Left lung (tissue), 14 donors: ENCODE measurements at places on chromosomes 1 and 21. TPM values are rescaled to one million over a fixed set of nuclear protein-coding genes. Genes with fewer than 3 reads are reported as not detected.
A peak's percentile ranks its signal among the peaks of the same experiment; 100 is the strongest.

GRCh38 chr21:44765231-44766013 lies 36.2 kb downstream of the UBE2G2 start:
- DNase-seq = no peak

The IGFN1 gene
- 3.0 TPM for total RNA-seq

DNA sequence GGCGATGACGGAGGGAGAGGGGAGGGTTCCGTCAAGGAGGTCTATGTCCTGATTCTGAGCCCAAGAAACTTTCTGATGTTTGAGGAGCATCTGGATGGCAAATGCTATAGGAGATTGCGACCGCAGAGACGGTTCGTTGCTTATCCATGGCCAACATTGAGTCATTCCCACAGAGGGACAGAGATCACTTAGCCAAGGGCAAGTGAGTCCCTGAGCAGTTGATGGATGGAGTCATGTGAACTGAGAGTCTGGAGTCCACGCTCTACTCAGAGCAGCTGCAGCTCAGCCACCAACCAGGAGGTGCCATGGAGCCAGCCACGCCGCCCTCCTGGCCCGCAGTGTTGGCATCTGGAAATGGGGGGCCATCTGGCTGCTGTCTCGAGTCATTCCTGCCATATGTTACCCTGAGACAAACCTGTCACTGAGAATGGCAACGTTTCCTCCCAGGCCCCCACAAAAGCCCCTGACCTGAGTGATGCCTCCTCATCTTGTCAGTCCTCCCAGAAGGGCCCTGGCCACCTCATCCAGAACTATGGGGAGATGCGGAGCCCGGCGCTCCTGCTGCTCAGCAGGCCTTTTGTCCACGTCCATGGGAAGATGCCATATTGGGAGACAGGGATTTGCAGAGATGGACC lies 58.6 kb downstream of the ATP5PO start:
- no peak for DNase-seq

The TMEM82 gene
- total RNA-seq = not detected

- DNase-seq = no peak
Measured at GRCh38 chr1:83706354-83706938, 292.5 kb downstream of the TTLL7 start.

- no peak for DNase-seq
Measured at GRCh38 chr1:157069601-157070000, 24.1 kb upstream of the ARHGEF11 start.

DNA sequence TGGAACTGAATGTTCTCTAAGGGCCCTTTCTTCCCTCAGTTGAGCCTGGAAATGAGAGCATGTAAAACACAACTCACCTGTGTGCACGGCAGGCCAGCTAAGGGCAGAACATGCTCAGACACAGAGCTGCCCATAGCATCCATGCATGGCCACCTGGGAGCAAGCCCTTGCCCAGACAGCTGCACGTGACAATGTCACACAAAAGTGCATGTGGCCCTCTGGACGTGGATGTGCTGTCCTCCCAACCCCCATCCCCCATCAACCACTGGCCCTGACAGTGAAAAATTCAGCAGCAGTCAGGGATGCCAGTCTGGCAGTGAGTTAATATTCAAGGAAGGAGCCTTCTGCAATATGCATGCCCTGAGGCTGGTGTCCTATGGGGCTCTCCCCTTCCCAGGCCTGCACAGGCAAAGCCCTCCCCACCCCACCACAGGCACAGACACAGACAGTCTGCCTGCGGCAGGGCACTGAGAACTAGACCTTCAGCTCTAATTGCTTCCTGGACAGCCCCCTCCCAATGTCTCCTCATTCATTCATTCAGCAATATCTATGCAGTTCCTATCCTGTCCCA lies 14.6 kb upstream of the COL16A1 start:
- DNase-seq = no peak

GRCh38 chr21:23955135-23955843 lies 1652.0 kb downstream of the MRPL39 start:
- DNase-seq = no peak

DNA sequence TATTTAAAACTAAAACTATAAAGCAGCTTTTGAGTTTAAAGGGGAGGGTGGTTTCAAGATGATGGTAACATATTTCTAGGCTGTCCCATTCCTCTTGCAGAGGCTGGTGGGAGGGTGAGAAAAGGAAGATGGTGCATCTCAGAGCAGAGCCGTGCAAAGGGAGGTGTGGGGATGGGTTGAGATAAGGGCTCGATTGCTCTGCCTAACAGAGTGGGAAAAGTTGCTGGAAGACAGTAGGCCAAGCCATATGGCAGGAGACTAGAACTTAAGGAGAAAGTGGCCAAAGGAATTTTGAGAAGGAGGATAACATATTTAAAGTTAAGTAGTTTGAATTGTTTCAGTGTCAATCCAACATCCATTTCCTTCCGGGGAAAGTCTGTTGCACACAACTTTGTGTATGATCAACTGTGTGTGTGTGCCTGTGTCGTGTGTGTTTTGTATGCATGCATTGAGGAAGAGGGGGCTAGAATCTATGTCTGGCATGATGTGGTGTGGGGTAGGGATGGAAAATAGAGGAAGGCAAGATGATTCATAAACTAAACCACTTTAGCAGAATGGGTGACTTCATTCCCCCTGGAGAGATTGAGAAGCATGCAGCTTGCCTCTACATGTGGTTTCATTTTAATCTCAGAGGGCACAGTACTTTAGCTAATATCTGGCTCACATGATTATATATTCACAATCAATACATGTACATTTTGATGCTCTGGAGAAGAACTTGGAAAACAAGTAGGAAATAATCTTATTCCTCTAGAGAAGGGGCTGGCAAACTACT lies 145.0 kb upstream of the DNAH14 start:
- DNase-seq = no peak

DNA sequence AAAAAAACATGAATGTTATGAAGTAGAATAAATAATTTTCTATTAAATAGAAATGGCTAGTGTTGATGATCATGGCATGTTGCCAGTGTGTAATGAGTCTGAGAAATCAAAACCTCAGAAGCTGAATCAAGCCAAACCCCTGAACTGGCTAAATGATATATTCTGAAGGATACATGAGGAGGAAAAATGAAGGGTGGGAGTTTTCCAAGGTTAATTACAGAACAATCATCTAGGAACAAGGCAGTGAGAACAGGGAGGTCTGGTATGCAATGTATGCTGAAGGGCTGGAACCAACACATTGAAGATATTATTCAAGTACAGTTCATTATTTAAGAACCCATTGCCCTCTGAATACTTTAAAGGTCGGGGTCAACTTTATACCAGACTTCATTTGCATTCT lies 309.1 kb upstream of the NRIP1 start:
- no peak for DNase-seq

The CLCNKB gene
- 1.1 TPM for total RNA-seq

DNA sequence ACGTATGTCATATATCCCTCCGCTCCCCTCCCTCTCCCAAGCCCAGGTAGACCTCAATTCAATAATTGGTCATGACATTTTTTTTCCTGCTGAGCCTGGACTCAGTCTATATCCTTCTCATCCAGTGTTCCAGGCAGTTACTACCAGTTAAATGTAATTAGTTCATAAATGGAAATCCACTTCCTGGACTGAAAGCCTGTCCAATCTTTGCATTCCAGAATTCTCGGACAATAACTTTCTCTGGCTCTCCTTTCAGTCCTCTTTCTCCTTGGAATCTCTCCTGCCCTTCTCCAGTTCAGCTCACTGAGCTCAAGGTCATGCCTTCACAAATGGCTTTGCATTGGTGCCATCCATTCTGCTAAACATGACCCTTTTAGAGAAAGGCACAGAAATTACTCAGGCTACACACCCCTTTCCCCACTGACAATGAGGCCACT lies 34.8 kb downstream of the VWA5B1 start:
- no peak for DNase-seq

- DNase-seq = no peak
Measured at GRCh38 chr1:151970626-151971025, 23.0 kb downstream of the S100A10 start.

The ARHGEF16 gene
- total RNA-seq = 10.3 TPM

The GPR25 gene
- 0.52 TPM for total RNA-seq

- DNase-seq = peak; percentile 44
Measured at GRCh38 chr1:108199201-108199691, 897 bp downstream of the SLC25A24 start.

DNA sequence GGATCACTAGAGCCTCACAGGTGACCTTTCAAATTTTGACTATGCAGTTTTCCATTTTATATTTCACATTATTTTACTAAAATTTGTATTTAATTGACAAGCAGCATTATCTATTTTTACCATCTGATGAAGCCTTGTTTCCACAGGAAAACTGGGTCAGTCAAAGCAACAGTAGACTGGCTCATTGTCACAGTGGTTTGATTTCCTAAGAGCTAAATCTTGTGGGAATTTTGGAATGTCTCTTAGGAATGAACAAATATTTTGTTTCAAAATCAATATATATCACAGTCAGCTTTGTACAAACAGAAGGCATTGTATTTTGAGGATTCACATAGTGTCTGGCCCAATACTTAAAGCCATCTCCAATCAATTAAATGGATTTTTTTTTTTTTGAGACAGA lies 152.6 kb upstream of the RNPC3 start:
- no peak for DNase-seq

The S100A3 gene
- 1.7 TPM for total RNA-seq

DNA sequence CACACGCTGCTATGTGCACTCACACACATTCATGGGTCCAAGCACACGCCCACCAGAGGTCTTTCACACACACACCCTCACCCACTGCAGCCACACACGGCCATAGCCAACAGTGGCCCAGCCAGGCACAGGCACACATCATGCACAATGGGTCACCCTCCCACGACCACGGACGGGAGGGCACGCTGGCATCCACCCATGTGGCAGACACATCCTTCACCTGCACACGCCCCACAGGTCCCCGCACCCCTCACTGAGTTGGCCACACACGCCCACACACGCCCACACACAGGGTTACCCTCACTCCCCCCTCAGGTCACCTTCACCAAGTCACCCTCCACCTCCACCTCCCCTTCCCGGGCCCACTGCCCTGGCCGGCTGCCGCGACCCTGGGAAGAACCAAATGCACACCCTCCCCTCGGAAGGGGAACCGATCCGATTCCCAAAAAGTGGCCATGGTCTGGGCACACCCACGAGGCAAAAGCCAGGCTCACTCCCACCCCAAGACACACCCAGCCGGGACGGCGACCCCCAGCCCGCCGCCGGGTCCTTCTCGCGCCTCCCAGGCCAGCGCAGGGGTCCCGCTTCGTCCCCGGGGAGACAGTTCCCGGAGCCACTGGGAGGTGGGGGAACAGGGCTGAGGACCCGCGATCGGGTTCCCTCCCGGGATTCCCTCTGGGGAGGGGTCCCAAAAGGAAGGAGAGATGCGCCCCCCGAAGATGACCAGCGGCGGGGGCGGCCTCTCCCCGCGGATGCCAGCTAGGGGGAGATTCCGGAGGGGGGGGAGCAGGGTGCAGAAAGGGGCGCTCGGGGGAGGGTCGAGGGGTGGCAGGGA lies 860 bp downstream of the SDC3 start:
- DNase-seq = peak; percentile 32

- no peak for DNase-seq
Measured at GRCh38 chr1:177948336-177948972, 21.4 kb downstream of the SEC16B start.

The PTPN14 gene
- 38.0 TPM for total RNA-seq

The C1orf167 gene
- total RNA-seq = 14.4 TPM

- DNase-seq = no peak
Measured at GRCh38 chr1:243831463-243831862, 18.6 kb downstream of the AKT3 start.

DNA sequence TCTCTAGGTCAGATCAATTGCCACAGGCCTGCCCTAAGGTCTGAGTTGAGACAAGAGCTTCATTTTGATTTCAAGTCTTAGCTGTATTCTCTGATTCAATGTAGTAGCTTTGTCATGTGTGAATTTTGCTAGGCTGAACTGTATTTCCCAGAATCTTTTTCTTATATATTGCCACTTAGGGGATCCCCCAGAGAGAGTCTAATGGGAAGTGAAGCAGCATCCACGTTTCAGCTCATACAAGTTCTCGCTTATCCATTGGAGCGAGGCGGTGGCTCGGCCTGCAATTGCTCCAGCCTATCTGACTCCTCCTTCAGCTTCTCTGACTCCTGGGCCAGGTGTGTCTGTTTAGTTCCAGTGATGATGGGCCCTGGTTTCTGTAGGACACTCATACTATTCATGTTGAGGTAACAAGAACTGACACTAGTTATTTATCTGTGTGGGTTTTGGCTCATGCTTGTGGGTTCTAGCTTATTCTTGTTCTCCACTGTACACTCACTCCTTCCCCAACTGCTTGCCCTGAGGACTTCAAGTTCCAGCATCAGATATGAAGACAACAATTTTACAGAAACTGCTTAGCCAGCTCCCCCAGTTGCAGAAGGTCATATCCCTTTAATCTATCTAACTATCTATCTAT lies 48.2 kb downstream of the TBX19 start:
- no peak for DNase-seq

DNA sequence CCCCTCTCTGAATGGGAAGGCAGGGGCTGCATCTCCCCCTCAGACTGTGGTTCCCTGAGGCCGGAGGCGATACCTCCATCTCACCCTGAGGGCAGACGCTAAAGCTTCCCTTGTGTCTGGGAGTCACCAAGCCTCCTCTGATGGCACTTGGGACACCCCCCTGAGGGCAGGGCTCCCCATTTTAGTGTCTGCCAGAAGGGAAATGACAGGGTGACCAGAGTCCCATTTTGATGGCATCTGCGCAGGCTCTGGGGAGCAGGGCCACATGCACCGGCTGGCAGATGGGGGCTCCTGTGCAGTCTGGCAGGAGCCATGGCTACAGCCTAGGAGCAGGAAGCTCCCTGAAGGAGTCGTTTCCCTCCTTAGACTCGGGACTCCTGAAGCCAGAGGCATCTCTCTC lies 1.7 kb downstream of the S100A2 start:
- DNase-seq = no peak

The ADGRB2 gene
- total RNA-seq = 6.4 TPM

DNA sequence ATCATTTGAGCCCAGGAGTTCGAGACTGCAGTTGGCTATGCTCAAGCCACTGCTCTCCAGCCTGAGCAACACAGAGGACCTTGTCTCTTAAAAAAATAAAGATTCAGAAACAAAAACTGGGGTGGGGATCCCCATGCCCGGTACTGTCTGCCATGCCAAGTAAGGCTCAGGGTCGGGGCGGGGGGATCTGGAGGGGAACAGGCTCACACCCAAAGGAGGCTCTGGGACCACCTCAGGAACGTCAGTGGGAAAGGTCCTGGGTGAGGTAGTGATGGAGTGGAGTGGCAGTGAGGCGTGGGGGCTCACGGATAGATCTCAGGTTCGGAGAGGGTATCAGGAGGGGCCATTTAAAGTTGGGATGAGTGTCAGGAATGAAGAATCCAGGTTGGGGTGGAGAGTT lies 765 bp upstream of the S100A4 start:
- DNase-seq = no peak

DNA sequence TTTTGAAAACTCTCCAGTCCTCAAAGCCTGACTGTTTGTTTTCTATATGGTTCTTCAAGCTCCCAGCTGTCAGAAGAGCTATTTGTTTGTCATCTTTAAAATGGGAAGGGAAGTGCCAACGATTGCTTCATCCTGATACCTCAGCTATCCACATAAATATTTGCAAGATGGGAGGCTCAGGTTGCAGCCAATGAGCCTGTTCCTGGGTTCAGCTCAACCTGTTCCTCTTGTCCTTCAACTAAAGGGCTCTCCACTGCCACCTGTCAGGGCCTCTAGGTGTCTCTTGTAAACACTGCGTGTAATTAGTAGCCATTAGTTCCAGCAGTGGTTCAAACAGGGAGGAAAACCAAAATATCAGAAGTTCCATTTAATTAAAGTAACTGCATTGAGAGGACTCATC lies 445.1 kb downstream of the AJAP1 start:
- no peak for DNase-seq

- DNase-seq = no peak
Measured at GRCh38 chr1:204136814-204137213, 15.0 kb downstream of the ETNK2 start.
